Fibroblast of gingiva (primary cell): ENCODE measurements at places on chromosomes 1 and 21.
A peak's percentile ranks its signal among the peaks of the same experiment; 100 is the strongest.

DNA sequence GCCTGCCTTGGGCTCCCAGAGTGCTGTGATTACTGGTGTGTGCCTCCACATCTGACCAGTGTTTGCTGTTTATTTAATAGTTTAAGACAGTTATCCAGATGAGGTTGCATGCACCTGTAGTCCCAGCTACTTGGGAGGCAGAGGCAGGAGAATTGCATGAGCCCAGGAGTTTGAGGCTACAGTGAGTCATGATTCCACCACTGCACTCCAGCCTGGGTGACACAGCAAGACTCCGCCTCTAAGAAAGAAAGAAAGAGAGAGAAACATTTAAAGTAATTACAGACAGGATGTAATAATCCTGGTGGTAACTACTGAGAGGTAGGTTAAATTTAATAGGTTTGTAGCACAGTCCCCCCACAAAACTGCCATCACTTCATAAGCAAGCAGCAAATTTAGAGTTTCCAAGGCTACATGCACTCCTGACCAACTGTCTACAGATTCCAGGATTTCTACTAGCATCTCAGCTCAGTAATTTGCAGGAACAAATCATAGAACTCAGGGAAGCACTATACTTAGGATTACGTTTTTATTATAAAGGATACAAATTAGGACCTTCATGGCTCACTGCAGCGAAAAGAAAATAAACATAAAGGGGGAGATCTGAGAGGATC lies 89.6 kb downstream of the PKN2 start:
- DNase-seq = peak; percentile 16

DNA sequence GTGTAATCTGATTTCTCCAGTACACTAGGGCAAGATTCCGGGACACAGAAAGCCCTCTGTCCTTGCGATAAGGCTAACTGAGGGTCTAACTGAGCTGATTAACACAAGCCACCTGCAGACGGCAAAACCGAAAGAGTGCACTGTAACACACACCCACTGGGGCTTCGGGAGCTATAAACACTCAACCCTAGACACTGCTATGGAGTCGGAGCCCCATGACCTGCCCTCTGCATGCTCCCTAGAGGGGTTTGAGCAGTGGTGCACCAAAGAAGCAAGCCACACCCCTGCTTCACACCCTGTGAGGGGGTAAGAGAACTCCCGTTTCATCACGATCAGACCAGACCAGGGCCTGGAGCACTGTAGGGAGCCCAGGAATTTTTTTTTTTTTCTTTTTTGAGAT lies 72.4 kb downstream of the DMRTA2 start:
- DNase-seq = no peak

GRCh38 chr1:222644636-222644980 lies 26.7 kb downstream of the MIA3 start:
- no peak for DNase-seq

GRCh38 chr1:59266927-59267293 lies 30.0 kb upstream of the FGGY start:
- DNase-seq = no peak

GRCh38 chr1:205810448-205811157 lies 2.4 kb downstream of the SLC41A1 start:
- no peak for DNase-seq

- DNase-seq = no peak
Measured at GRCh38 chr1:27863538-27863915, 8.8 kb upstream of the THEMIS2 start.

GRCh38 chr1:212557739-212558692 lies 50.5 kb upstream of the ATF3 start:
- DNase-seq = peak; percentile 49
